Activated CD8-positive, alpha-beta memory T cell treated with anti-CD3 and anti-CD28 coated beads, Interleukin-2, amount 10 ng/mL, durations not matched to agents 7 days and 5 days (primary cell): ENCODE measurements at places on chromosomes 2 and 18.

- DNase-seq = no peak
These were observed 94.8 kb upstream of the ARL5A start for GRCh38 chr2:151922845-151923666.

- no peak for DNase-seq
These were observed 617.5 kb downstream of the NR4A2 start for GRCh38 chr2:155714983-155715382.

GRCh38 chr2:55073000-55073983 lies 23.0 kb upstream of the RTN4 start:
- no peak for DNase-seq

DNA sequence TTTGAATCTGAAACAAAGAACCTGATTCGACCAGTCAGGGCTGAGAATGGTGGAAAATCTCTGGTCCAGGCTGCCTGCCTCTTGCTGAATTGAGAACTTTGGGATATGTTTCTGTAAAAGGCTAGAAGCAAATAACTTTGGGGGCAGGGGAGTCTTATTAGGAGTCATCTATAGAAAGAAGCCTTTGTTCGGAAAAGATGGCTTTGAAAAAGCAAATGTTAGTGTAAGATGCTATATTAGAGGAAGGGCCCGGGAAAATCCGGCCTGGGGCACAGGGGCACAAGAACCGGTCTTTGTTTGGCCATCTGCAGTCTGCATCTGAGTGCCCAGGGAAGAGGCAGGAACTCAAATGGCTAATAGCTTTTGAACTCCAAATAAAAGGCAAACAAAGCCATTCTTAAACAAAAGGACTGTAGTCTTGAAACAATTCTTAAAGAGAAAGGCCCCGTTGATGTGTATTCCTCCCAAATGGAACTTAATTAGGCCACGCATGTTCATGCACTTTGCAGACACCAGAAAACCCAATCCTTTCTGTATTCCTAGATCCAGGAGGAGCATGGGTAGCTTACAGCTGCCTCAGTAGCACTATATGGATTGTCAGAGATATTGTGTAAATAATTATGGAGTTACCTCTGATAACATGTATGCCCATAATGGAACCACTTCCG lies 180.0 kb upstream of the ARL4C start:
- DNase-seq = no peak

DNA sequence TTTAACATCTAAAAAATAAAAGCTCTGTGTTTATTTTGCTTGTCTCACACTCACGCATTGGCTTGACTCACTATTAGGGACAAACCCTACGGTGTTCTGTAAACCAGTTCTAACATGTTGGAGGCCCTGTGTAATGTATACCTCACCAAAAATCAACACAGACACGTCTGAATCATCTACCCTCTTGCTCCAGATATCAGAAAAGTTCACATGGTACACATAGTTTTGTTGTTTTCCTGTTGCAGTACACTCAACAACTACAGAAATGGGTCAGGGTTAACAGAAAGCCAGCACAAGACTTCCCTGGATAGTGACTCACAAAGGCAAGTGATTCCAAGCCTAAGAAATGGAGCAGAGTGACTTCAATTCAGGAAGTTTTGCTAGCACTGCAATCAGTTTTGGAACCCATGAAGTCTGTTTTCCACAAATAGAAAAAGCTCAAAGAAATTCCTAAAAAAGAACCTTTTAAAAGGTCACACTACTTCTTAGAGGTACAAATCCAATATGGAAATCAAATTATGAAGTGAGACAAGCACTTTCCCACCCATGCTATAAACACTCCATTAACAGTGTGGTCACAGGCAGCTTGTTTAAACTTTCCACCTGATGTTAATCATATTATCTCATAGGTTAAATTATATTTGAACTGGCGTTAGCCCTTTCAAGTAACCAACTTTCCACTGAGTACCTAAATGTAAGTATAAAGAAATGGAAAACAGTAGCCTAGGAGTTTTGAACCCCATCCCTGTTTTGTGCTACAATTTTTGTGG lies 87.4 kb downstream of the GAREM1 start:
- no peak for DNase-seq

DNA sequence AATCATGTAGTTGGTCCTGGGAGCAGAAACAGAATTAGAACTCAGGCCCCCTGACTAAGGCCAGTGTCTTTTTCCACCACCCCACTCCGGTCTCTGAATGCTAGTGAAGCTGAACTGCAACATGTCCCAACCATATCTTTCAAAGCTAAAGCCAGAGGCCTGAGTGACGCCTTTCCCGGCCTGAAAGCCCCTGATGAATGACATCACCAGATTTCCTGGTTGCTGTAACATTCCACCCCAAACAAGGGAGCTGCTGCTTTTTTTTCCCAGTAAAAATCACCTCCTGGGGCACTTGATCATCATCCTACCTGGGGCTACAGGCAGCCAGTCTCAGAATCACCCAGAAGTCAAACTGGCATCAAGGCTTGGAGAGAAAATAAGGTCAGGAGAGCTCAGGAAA lies 162.7 kb downstream of the ARL4C start:
- DNase-seq = no peak

GRCh38 chr18:37958499-37958898 lies 392.9 kb upstream of the CELF4 start:
- DNase-seq = no peak

DNA sequence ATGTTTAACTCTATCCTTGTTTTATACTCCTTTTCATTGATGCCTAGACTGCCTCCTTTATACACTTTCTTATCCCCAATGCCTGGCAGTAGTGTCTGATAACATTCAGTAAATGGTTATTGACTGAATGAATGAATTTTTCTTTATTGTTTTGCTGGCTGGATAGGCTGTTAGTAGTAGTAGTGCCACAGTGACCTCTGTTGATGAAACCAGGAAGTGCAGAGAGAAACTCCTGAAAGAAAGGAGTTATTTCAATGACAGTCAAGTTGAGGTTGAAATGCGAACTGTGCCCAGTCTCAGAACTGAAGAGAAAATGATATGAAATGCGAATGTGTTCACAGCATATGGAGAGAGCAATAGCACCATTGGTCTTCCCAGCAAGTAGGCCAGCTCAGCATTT lies 26.8 kb upstream of the SLC9A2 start:
- DNase-seq = no peak

- DNase-seq = no peak
These were observed 50.1 kb upstream of the TMEM17 start for GRCh38 chr2:62556086-62556485.

DNA sequence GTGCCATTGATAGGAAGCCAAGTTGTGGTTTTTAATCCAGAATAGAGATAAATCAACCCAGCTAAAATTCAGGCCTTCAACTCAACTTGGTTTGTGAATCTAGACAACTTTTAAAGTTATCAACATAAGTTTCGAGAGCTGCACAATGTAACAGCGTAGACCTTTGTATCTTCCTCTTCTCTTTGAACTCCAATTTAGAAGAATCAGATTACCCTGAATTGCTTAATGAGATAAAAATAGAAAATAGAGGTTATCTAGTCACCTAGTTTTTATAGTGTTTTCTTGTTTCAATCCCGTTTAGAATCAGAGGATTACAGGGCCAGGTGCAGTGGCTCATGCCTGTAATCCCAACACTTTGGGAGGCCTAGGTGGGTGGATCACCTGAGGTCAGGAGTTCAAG lies 12.3 kb downstream of the MOGAT1 start:
- DNase-seq = no peak
